Mammary epithelial cell (primary cell): ENCODE measurements at places on chromosomes 7 and 10.
A peak's percentile ranks its signal among the peaks of the same experiment; 100 is the strongest.

GRCh38 chr10:10804061-10804460 lies 213.6 kb upstream of the CELF2 start:
- no peak for DNase-seq

DNA sequence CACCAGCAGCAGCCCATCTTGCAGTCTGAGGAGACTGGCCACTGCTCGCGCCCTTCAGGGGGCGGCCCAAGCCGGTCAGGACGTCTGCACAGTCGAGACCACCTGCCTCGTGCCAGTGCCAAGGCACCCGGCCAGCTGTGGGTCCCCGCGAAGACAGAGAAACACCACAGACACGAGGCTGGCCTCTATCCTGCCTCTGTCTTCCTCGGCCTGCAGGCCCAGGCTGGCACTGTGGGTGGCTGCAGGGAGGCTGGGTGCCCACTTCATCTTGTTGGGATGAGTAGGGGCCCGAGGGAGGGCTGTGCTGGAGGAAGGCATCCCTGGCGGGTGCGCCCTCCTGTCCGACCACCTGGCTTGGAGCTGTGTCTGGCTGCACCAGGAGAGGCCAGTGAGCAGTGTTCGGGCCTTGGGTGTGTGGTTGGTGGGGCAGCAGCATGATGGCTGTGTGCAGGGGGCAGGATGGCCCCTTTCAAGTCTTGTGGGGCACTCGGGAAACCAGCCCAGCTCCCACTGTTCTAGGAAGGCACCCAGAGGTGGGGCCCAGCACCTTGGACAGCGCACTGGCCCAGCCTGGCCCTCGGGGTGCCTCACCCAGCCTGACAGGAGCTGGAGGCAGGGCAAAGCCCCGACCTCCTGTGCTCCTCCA lies 7.3 kb downstream of the DPYSL4 start:
- DNase-seq = no peak

GRCh38 chr10:67609996-67610793 lies 85.8 kb downstream of the CTNNA3 start:
- no peak for DNase-seq

- DNase-seq = no peak
Observed at GRCh38 chr10:25117757-25118156, 57.0 kb upstream of the GPR158 start.

- DNase-seq = no peak
Observed at GRCh38 chr7:128829391-128830166, 627 bp upstream of the FLNC start.

DNA sequence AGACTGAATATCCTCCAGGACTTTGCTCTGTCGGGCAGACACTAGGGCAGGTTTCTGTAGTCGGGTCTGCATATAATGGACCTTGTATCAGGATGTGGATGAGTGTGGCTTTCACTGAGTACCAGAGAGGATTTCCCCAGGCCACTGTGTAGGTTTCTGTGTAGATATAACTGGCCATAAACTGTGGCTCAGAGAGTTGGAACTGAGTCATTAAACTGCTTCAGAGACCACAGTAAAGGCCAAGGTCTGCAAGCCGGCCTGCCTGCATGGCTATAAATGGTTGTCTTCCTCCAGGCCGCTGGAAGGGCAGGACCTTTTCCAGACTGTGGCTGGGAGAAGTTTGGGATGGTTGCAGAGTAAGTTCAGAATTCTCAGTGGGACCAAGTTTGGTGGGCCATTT lies 16.9 kb downstream of the ZNF92 start:
- no peak for DNase-seq

DNA sequence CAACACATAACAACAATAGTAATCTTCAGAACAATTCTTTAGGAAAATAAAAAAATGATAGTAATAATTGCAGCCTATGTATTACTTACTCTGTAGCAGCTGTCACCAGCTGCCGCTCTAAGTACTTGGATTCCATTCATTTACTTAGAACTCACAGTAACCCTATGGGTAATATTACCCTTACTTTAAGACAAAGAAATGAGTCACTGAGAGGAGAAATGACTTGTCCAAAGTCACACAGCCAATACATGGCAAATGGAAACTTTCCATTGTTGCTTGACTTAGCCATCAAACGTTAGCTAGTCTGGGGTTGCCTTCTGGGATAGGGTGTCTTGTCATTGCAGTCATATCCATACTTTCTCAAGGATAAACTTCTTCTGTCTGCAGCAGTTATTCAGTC lies 3.6 kb downstream of the CCNY start:
- DNase-seq = peak; percentile 13

- no peak for DNase-seq
Observed at GRCh38 chr7:13442226-13442625, 547.2 kb downstream of the ETV1 start.

GRCh38 chr7:151057506-151057988 lies at the start of gene CDK5:
CDK5 (minus strand) TSS chr7:151057897; CDS start chr7:151057848, 49 bp downstream.
- no peak for DNase-seq
